ENCODE measurements at places on chromosomes 11 and 22. TPM values are rescaled to one million over a fixed set of nuclear protein-coding genes. Genes with fewer than 3 reads are reported as not detected.

The RIMBP3C gene
- polyA plus RNA-seq: not detected

The CRYBA4 gene
- polyA plus RNA-seq: not detected

GRCh38 chr22:23910496-23911190 is 16.5 kb downstream of the MIF start:
- no peak for DNase-seq

GRCh38 chr11:18865261-18865660 is 73.7 kb upstream of the PTPN5 start:
- DNase-seq: no peak

- DNase-seq: no peak
These were observed 20.5 kb upstream of the PARVB start for GRCh38 chr22:44003405-44004103.

DNA sequence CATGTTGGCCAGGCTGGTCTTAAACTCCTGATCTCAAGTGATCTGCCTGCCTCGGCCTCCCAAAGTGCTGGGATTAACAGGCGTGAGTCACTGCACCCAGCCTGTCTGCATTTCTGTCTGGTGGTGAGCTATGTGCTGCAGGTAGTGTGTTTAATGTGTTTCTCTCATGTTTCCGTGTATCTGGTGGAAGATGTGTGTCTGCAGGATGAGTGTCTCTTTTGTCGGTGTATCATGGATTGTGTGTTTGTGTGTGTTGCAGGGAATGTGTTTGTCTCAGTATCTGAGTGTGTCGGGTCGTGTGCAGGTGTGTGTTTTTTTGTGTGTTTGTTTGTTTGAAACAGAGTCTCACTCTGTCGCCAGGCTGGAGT is 16.1 kb downstream of the SCARF2 start:
- DNase-seq: no peak

GRCh38 chr11:104897891-104898684 is at the start of gene CASP12:
Gene CASP12, minus strand, starts transcription at chr11:104898460.
- DNase-seq: no peak

DNA sequence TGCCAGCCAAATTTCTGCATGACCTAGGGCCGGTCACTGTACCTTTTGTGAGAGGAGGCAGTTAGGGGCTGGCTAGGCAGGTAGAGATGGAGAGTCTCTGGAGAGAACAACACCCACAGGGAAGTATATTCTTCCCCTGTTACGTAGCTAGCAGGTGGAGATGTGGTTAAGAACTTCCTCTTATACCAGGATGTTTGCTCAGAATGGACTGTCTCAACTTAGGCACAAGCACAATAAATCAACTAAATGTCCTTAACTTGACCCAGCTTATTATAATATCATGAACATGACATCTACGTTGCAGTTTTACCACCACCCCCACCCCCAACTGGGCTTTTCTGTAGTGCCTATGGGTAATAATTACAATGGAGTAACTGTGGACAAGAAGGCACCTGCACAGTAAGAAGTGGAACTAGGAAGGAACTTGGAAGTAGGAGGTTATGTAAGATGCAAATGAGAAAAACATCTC is 60.7 kb upstream of the MPEG1 start:
- no peak for DNase-seq
